ENCODE measurements at places on chromosomes 7 and 10.

DNA sequence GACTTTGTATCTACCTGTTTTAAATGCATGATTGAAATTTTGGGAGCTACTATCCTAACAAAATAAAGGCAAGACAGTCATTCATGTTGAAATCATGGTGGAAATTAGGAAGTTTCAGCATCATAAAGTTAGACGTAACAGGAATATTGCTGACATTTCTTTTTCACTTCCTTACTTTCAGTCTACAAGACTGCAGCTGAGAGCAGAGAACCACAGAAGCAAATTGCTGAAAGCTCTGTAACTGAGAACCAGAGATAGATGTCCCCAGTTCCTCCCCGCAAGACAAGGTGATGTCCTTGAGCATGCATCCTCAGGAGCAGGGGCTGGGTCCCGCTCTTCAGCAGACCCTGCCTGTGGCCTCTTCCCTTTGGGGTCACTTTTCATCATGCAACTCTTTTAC, 466.3 kb upstream of the POM121L12 start:
- H3K4me1 ChIP-seq, result no peaks in the 10 kb centered on the region
- peaks cover 6% of the 10 kb centered on the region for H3K27me3 ChIP-seq
- no peak overlapping the region for H3K4me3 ChIP-seq
- H3K36me3 ChIP-seq, result no peaks in the 10 kb centered on the region

GRCh38 chr7:112788778-112789343, 1.3 kb downstream of the TMEM168 start:
- no peak for DNase-seq
- H3K36me3 ChIP-seq, result peaks cover 12% of the 10 kb centered on the region
- no peaks in the 10 kb centered on the region for H3K27me3 ChIP-seq
- no peaks in the 10 kb centered on the region for H3K4me1 ChIP-seq
- H3K27ac ChIP-seq, result peak overlapping the region; percentile 56

DNA sequence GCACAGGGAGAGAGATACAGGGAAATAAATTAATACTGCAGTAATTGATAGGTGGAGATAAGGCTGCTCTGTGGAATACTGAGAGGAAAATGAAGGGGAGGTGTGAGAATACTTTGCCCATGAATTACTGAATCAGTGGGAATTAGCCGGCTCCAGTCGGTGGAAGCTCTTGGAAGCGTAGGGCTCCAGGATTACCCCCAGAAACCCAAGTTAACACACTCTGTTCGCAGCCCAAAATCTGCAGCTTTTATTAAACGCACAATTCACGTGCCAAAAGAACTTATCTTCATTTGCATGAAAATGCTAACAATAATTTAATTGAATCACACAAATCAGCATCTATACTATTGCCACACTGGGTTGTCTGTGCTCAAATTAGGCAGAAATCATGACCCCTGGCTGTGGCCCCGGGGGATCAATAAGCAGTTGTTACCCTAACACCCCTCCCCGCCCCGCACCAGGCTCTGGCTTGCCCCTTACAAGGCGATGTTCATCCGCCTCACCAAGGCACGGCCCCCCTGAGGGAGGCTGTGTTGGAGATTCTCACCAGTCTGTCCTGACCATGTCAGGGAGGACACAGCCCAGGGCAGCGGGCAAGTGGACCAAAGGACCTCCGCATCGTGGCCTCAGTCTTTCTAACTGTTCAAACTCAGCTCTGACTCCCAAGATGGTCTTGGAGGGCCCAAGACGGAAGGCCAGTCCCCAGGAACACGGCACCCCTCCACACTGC, 48.4 kb upstream of the MGMT start:
- no peak for DNase-seq
- peaks cover 3% of the 10 kb centered on the region for H3K27me3 ChIP-seq
- no peak overlapping the region for H3K27ac ChIP-seq
- no peak overlapping the region for H3K4me3 ChIP-seq
- H3K4me1 ChIP-seq, result no peaks in the 10 kb centered on the region

- H3K4me3 ChIP-seq, result no peak overlapping the region
- no peak for DNase-seq
- no peaks in the 10 kb centered on the region for H3K27me3 ChIP-seq
- no peak overlapping the region for H3K27ac ChIP-seq
Observed at GRCh38 chr10:70542565-70542938, 60.0 kb downstream of the PRF1 start.

GRCh38 chr10:126776168-126776567, 105.7 kb upstream of the C10orf90 start:
- no peak overlapping the region for H3K4me3 ChIP-seq
- no peak overlapping the region for H3K27ac ChIP-seq
- H3K27me3 ChIP-seq, result no peaks in the 10 kb centered on the region
- H3K4me1 ChIP-seq, result no peaks in the 10 kb centered on the region

DNA sequence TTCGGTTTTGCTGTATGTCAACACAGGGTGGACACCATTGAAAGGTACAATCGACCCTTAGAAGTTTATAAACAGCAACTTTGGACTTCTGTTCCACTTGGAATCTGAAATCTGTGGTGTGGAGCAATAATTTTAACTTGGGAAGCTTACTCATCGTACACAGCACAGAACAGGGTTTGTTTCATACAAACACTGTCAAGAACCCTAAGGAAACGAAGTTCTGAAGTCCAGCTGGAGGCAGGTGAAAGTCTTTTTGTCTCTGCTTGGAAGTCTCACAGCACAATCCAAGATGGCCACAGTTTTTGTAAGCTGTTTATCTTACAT, 31.5 kb downstream of the NMT2 start:
- no peak overlapping the region for H3K4me3 ChIP-seq
- no peaks in the 10 kb centered on the region for H3K27me3 ChIP-seq
- H3K36me3 ChIP-seq, result peaks cover 11% of the 10 kb centered on the region

GRCh38 chr10:95976362-95977229, 66.8 kb upstream of the CCNJ start:
- DNase-seq, result no peak

- no peaks in the 10 kb centered on the region for H3K4me1 ChIP-seq
- no peak overlapping the region for H3K4me3 ChIP-seq
- H3K36me3 ChIP-seq, result no peaks in the 10 kb centered on the region
Observed at GRCh38 chr7:36103837-36104561, 49.1 kb upstream of the EEPD1 start.

GRCh38 chr10:47206449-47207280, 93.3 kb upstream of the GDF10 start:
- H3K27me3 ChIP-seq, result no peaks in the 10 kb centered on the region
- no peak overlapping the region for H3K4me3 ChIP-seq
- H3K4me1 ChIP-seq, result no peaks in the 10 kb centered on the region
- DNase-seq, result no peak
- no peak overlapping the region for H3K27ac ChIP-seq

DNA sequence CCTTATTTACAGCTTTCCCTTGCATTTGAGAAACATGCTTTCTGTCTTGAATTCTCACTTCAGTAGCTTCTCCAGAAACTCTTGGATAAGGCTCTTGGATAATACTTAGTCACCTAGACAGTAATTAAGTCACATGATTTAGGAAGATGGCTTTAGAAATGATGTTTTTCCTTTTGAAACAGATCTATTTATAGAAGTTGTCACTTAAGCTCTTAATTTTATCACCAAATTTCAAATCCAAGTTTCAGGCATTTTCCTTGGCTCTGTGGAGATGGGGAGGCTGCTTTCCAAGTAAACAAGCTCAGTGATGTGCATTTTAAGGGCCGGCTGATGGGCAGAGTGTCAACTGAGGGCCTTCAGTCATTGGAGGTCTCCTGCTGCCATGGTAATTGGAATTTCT, 130.3 kb downstream of the SRI start:
- no peak for DNase-seq
- H3K4me3 ChIP-seq, result no peak overlapping the region
- no peaks in the 10 kb centered on the region for H3K4me1 ChIP-seq

DNA sequence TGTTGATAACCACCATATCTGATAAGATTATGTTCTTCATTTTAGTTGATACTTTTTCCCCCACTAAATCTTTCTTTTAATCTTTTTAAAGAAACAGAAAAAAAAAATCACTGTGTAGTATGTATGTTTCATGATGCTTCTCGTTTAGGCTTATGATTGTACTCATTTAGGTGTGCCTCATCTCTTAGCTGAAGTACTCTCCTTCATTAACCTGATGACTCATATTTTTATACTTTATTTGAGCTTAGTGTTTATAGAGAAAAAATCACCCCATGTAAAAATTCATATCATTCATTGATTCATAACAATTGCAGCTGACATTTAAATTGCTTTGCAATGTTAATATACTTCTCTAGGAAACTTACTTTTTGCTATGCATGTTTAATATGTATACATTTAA, 158.9 kb downstream of the MLLT10 start:
- no peak for DNase-seq
- H3K4me1 ChIP-seq, result no peaks in the 10 kb centered on the region
- H3K27me3 ChIP-seq, result no peaks in the 10 kb centered on the region

DNA sequence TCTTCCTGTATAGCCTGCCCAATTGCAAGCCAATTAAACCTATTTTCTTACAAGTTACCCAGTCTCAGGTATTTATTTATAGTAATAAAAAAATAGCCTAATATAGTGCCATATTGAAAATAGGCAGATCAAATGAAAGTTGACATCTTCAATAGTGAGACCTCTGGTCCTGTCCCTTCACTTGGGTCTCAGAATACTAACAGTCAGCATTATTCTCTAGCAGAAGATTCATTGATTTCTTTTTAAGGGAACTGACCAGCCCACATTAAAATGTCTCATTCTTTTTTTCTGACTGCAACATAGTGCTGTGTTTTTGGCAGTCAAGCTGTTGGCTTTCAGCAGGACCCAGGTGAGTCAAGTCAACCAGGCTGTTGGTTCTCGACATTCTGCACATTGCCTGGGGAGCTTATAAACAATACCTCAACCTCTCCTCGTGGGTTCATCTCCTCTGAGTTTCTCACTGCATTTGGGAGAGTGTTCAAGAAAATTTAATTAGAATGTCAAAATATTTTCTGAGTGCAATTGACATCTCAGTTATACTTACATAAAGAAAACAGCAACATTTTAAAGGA, 109.8 kb downstream of the MKX start:
- no peak overlapping the region for H3K27ac ChIP-seq
- no peak overlapping the region for H3K4me3 ChIP-seq
- no peaks in the 10 kb centered on the region for H3K27me3 ChIP-seq

DNA sequence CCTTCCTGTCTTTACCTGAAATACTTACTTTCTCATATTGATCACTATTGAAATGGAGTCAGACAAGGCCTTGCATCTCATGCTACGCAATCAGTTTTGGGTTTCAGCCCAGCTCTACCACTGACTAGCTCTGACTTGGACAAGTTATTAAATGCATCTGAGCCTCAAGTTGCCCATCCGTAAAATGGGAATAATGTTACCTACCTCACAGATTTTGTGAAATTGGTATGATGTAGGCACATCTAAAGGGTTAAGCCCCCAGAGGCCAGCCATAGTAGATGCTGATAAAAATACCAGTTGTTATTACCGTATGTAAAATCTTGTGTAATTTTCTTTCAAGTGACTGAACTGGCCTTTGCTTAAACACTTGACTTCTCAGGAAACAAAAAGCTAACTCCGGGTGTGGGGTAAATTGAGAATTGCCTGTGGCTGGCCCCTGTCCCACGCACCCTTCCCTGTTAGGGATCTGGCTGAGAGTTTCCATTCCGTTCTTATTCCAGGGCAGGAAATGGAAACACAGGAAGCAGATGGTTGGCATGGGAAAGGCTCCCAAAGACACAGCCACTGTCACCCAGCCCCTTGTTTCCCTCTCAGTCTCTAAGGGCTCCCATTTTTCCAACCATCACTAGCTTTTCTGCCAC, 7.5 kb downstream of the DUSP5 start:
- no peak overlapping the region for H3K27ac ChIP-seq
- no peak for DNase-seq
- peaks cover 91% of the 10 kb centered on the region for H3K36me3 ChIP-seq
- H3K27me3 ChIP-seq, result no peaks in the 10 kb centered on the region
- H3K4me3 ChIP-seq, result no peak overlapping the region

DNA sequence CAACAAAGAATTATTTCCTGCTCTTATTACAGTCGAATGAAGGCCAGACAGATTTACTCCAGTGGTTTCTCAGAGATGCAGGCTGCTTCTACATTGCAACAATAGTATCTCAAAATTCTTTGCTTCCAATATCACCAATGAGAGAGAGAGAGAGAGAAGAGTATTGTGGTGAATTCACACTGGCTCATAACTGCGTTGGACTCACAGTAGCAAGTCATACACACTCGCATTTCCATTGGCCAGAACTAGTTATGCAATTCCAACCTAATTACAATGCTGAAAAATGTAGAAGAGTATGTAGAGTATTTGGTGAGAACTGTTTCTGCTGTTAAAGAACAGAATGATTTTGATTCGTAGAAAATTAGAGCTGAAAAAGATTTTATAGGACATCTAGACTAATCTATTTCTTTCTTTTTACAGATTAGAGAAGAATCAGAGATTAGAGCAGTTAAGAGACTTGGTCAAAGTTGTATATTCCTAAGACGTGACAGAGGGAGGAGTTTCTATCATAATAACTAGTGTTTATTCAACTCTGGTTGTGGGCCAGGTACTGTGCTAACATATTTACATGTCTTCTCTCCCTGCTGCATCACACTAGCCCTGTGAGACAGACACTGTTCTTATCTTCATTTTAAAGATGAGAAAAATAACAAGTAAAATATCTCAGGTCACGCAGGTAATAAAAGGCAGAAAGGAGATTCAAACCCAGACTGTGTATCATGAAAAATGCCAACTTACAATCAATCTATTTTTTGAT, 34.6 kb upstream of the PDK4 start:
- no peak overlapping the region for H3K27ac ChIP-seq
- no peaks in the 10 kb centered on the region for H3K36me3 ChIP-seq
- no peaks in the 10 kb centered on the region for H3K4me1 ChIP-seq
- no peak overlapping the region for H3K4me3 ChIP-seq

DNA sequence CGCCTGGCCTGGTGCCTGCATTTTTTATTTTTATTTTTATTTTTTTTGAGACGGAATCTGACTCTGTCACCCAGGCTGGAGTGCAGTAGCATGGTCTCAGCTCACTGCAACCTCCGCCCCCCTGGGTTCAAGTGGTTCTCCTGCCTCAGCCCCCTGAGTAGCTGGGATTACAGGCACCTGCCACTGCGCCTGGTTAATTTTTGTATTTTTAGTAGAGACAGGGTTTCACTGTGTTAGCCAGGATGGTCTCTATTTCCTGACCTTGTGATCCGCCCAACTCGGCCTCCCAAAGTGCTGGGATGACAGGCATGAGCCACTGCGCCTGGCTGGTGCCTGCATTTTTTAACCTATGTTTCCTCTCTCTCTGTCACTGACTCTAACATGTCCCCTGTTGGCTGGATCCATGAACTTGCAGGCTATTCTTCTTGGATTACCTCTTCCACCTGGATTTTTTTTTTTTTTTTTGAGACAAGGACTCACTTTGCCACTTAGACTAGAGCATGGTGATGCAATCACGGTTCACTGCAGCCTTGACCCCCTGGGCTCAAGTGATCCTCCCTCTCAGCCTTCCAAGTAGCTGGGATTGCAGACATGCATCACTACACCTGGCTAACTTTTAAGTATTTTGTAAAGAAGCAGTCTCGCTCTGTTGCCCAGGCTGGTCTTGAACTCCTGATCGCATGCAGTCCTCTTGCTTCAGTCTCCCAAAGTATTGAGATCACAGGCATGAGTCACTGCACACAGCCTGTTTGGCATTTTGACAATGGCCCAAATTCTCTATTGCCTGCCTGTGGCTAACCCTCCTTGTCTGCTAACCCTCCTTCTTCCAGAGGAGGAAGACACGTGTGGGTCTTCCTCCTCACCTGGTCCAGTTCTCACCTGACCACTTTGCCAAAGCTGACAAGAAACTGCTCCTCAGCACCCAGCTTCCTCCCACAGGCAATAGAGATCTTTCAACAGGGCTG, 23.0 kb upstream of the PRPF18 start:
- H3K27me3 ChIP-seq, result no peaks in the 10 kb centered on the region
- H3K27ac ChIP-seq, result no peak overlapping the region
- H3K4me1 ChIP-seq, result no peaks in the 10 kb centered on the region
- no peaks in the 10 kb centered on the region for H3K36me3 ChIP-seq
- no peak for DNase-seq
- H3K4me3 ChIP-seq, result no peak overlapping the region
